ENCODE measurements at places on chromosomes 2 and 18. TPM values are rescaled to one million over a fixed set of nuclear protein-coding genes. Genes with fewer than 3 reads are reported as not detected.

Gene R3HDM1
- 8.7 TPM for total RNA-seq

Gene GAREM2
- total RNA-seq = not detected

Gene POTEI
- 0.31 TPM for total RNA-seq

Gene IL1A
- 0.06 TPM for total RNA-seq

Gene RFTN2
- total RNA-seq = 1.5 TPM

Gene GPR45
- total RNA-seq = not detected

Gene SERPINB10
- total RNA-seq = 1.0 TPM

Gene CYTIP
- 0.06 TPM for total RNA-seq

Gene SPIRE1
- 10.7 TPM for total RNA-seq

Gene STPG4
- not detected for total RNA-seq

Gene TUBA4B
- total RNA-seq = not detected

Gene TXNDC2
- total RNA-seq = 0.29 TPM

Gene RAX
- total RNA-seq = not detected

Gene TEX44
- total RNA-seq = not detected

Gene SULT1C4
- total RNA-seq = not detected

Gene SNORC
- 0.25 TPM for total RNA-seq

Gene KLHL41
- not detected for total RNA-seq

Gene SCYGR2
- not detected for total RNA-seq

Gene GPR35
- 0.75 TPM for total RNA-seq

Gene CDK15
- 8.0 TPM for total RNA-seq

Gene PPIG
- 15.8 TPM for total RNA-seq

Gene SDC1
- total RNA-seq = 44.7 TPM

Gene RGPD8
- total RNA-seq = 2.0 TPM
